ENCODE measurements at places on chromosomes 12 and 14. TPM values are rescaled to one million over a fixed set of nuclear protein-coding genes. Genes with fewer than 3 reads are reported as not detected.

Gene KCNH5
- total RNA-seq: 0.60 TPM

GRCh38 chr14:104553166-104554087 is 26.1 kb upstream of the C14orf180 start:
- peak; percentile 9 for DNase-seq

DNA sequence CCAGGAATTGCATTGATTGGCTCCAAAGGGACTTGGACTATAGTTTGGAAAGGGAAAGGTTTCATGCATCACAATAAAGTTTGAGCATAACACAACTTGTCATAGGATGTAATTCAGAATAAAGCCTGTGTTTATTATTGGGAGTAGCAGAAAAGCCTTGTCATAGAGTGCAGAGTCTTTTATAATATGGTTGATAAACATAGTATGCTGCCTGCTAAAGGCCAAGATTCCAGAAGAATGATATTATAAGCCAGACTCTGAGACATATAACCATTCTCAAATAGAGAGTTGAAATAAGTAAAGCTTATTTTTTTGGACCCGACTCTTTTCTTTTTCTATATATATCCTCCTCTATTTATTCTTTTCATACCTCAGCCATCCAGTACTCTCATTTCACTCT is 207.3 kb downstream of the LRIG3 start:
- no peak for DNase-seq

- DNase-seq: peak; percentile 33
These were observed 12.3 kb downstream of the ABCD4 start for GRCh38 chr14:74290415-74290814.

GRCh38 chr12:58916921-58917511 is 3.3 kb downstream of the LRIG3 start:
- no peak for DNase-seq

Data from WTC11 (cell line).